ENCODE measurements at places on chromosomes 5 and 9.
A peak's percentile ranks its signal among the peaks of the same experiment; 100 is the strongest.

DNA sequence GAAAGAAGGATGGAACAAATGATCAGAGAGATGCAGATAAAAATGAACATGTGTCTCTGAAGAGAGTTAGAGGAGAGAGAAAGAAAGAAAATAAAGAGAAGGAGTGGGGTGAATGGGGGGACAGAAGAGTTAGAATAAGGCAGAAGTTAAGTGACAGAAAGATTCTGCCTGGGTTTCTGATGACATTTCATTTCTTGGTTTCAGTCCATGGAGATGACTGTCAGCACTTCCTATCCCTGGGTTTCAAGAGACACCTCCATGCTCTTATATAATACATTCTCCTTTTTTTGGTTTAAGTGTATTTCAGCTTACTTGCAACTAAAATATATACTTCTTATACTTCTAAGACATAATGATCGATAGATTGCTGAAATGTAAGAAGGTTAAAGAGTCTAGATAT lies 213.0 kb upstream of the IL12B start:
- DNase-seq, result no peak

GRCh38 chr9:28064241-28064815 lies 491.0 kb upstream of the C9orf72 start:
- no peak for DNase-seq

- DNase-seq, result no peak
Observed at GRCh38 chr5:173829826-173830225, 58.3 kb upstream of the CPEB4 start.

DNA sequence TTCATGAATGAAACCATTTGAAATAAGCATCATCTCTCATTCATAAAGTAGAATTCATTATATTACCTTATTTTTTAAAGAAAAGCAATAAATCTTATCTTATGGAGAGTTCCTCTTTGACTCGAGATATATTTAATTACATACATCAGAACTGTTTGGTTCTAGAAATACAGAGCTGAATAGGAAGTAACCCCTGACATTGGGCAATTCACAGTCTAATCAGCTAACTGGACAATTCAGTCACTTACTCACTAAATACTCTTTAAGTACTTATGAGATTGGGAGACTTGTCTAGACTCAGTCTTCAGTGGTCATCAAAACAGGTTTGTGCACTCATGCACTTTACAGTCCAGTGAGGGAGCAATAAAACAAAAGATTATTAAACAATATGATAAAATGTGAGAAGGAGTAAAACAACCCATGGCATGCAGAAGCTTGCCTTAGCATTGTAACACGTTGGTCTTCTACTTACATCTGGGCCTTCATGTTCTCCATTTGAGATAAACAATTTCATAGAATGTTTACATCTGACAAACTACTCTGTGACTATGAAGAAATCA lies 11.5 kb upstream of the FBXO38 start:
- no peak for DNase-seq

DNA sequence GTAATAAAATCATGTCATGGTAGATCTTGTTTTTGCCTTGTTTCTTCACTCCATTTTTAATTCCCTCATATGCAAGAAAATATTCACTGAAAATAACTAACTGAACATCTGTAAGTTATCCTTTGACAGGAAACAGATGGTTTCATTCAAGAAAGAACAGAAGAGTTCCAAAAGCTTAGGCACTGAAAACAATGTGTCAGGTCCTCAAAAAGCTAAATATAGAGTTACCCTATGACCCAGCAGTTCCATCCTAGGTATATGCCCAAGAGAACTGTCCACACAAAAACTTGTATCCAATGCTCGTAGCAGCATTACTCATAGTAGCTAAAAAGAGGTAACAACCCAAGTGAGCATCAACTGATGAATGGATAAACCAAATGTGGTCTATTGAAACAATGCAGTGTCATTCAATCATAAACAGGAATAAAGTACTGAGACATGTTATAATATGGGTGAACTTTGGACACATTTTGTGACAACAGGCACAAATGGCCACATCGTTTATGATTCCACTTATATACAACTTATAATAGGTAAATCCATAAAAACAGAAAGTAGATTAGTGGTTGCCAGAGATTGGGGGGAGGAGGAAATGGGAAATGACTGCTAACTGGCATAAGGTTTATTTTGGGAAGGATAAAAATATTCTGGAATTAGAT lies 231.0 kb downstream of the FRMD3 start:
- no peak for DNase-seq

- DNase-seq, result no peak
Observed at GRCh38 chr9:81598123-81598497, 91.2 kb downstream of the TLE1 start.

DNA sequence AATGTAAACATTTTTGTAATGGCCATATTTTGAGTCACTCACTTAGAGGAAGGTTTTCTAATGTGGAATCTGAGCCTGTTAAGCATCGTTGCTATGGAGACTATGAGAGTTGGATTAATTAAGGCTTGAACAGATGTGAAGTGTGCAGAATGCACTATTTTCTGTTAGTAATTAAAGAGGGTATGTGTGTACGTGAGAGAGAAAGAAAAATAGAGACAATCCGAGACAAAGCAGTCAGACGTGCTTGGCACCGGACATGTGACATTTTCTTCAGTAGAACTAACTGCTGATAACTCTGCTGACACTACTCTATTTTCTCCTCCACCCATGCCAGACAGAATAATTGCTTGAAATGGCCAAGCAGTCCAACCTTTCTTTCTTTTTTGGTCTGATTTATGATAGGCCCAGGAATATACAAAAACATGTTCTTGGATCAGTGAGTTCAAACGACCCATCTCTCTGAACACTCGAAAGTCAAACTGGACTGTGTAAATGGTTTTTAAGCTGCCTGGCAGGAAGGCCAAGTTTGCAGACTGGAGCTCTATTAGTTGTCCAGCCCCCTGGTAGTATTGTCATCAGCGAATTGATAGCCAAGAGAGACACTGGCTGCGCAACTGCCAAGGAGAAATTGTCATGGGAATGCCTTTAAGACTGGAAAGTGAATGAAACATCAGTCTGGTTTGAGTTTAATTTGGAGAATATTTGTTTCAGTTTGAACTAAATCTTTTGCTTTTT lies 322.1 kb downstream of the ARHGEF28 start:
- no peak for DNase-seq

GRCh38 chr5:173099461-173099860 lies 43.3 kb downstream of the CREBRF start:
- no peak for DNase-seq

- DNase-seq, result no peak
Observed at GRCh38 chr5:109411149-109411514, 1.4 kb upstream of the PJA2 start.

DNA sequence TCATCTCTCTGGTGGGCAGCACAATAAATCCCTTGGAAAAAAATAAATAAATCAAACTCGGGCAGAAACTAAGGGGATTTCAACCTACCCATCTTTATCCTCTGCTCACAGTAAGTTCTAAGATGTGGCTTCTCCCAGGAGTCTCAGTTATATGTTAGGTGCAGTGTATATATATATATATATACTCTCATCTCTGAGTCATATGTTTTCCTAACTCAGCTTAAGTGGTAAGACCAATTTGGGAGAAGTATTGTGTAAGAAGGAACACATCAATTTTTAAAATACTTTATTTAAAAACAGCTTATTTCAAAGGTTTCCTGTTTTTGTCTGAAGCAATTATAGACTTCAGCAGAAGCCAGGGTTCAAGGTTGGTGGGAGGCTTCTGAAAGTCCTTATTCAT lies 20.3 kb upstream of the OSMR start:
- no peak for DNase-seq

DNA sequence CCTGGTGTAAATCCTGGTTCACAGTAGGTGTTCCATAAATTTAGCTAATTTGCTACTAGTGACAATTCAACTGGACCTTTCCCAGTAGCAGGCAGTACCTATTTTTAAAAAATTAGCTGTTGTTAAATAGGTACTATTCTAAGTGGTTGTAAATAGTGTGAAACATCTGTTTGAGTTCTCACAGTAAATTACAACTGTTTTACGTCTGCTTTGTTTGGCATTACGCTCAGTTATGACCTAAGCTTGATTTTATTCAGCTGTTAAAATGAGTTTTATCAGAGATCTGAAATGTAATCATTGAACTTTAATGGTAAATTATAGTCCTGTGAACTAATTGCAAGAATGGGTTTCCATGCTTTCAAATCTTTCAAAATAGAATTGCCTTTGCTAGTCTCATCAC lies 93.9 kb downstream of the GPBP1 start:
- DNase-seq, result no peak

GRCh38 chr9:75644649-75645048 lies 245.8 kb upstream of the PCSK5 start:
- no peak for DNase-seq

GRCh38 chr9:11103525-11103924 lies 490.7 kb upstream of the PTPRD start:
- DNase-seq, result no peak

- no peak for DNase-seq
Observed at GRCh38 chr9:85053206-85053786, 383.8 kb downstream of the NTRK2 start.

- no peak for DNase-seq
Observed at GRCh38 chr9:121296213-121297127, 28.5 kb downstream of the GSN start.

- no peak for DNase-seq
Observed at GRCh38 chr9:16869882-16870595, 431 bp downstream of the BNC2 start.

GRCh38 chr5:172451771-172452197 lies 2.5 kb downstream of the SH3PXD2B start:
- no peak for DNase-seq

- DNase-seq, result peak; percentile 0
Observed at GRCh38 chr9:127166651-127167524, 44.5 kb upstream of the ANGPTL2 start.

- peak; percentile 60 for DNase-seq
Observed at GRCh38 chr5:131589510-131590348, 45.3 kb downstream of the RAPGEF6 start.

DNA sequence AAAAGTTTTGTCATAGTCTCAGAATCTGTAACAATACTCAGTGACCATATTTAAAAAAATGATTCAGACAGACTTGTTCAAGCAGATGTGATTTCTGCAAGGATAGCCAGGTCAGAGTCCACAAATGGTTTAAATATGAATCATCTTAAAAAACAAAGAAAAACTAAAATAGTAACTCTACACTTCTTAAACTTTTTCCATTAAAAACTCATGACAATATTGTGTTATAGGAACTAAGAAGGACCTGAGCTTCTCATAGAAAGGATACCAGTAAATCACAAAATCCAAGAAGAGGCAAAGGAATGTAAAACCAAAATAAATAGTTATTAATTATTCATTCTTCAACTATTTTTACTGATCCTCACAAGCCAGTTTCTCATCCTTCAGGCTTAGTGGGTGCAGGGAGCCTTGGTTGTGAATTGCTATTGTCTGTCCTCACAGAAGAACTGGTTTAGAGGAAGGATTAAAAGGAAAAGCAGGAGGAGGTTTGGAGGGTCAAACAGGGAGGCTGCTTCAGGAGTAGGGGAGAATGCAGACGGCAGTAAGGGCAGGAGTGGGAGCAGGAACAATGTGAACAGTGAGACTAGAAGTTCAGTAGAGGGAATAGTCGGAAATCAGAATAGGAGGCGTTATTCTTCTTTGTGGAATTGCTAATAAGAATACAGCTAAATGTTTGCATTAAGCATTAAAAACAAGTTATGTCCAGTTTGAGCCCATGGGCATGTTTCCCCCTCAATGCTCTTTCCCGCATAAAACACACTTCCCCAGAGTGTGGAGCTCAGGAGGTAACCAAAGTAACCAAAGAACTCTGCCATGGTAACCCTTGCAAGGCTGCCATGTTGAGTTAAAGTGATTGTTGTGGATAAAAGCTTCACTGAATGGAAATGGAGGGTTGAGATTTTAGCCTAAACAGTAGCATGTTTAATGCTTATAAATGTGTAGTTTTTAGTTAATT lies 110.7 kb downstream of the CCDC192 start:
- DNase-seq, result no peak

DNA sequence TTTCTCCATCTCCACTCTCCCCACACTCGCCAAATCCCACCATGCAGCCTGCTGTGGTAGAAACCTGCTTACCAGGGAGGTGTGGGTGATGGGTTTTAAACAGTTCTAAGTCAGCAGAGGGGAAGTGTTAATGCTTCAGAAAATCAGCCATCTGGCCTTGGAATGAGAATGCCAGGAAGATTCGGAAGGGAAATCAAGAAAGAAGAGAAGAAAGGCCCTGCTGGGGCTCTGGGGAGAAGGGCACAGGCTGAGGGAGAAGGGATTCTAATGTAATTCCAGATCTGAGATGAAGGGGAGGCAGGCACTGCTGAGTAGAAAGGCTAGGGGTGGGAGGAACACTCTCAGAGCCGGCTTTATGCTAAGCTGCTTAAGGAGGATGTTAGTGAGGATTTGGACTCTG lies 434.7 kb upstream of the DMAC1 start:
- no peak for DNase-seq

GRCh38 chr5:92703976-92704375 lies 877.0 kb downstream of the NR2F1-AS1 start:
- no peak for DNase-seq

GRCh38 chr5:102865510-102866236 lies 110.6 kb downstream of the PAM start:
- peak; percentile 37 for DNase-seq

- no peak for DNase-seq
Observed at GRCh38 chr9:134688231-134688630, 46.6 kb downstream of the COL5A1 start.

GRCh38 chr9:20623021-20623747 lies 885 bp upstream of the MLLT3 start:
- peak; percentile 72 for DNase-seq

GRCh38 chr9:22097707-22098106 lies 88.6 kb upstream of the CDKN2B start:
- peak; percentile 41 for DNase-seq

DNA sequence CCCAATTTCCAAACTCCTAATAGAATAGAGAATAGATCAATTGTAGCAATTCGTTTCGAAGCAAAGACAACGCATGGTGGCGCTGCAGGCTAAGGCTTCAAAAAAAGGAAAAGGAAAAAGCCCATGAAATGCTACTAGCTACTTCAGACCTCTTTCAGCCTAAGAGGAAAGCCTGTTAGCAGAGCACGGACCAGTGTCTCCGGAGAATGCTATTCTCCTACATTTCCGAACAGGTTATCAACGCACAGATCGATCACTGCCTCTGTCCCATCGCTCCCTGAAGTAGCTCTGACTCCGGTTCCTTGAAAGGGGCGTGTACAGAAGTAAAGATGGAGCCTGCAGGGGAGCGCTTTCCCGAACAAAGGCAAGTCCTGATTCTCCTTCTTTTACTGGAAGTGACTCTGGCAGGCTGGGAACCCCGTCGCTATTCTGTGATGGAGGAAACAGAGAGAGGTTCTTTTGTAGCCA lies at the start of gene PCDHB15:
PCDHB15 (plus strand) TSS at position 146 of the 468 bp plus-strand sequence; CDS start at position 330, 184 bp downstream.
- peak; percentile 2 for DNase-seq

- DNase-seq, result no peak
Observed at GRCh38 chr5:71957292-71957898, 149.9 kb upstream of the MAP1B start.

DNA sequence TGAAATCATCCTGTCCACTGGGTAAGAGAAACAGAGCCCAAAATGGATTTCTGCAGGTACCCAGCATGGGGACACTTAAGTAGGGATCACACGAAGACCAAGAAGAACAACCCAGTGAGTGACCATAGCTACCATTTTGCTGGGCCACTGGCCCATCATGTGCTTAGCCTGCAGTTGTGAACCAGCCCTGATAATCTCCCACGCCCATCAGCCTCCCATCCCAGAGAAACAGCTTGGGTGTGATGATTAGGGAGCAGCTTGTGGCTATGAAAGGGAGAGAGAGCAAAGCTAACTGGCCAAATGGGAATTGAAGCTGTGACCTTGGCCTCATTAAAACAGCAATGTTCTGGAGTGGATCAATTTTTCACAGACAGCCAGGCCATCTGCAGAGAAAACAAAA lies 138.5 kb downstream of the SLC24A2 start:
- DNase-seq, result no peak
